ENCODE measurements at places on chromosomes 3 and 15. TPM values are rescaled to one million over a fixed set of nuclear protein-coding genes. Genes with fewer than 3 reads are reported as not detected.

- no peak for ATAC-seq
Measured at GRCh38 chr3:30618526-30618925, 12.1 kb downstream of the TGFBR2 start.

GRCh38 chr15:42994546-42994945 lies 74.0 kb upstream of the TTBK2 start:
- no peak for ATAC-seq

CADM2 gene
- total RNA-seq: not detected

GOLGA6L26 gene
- total RNA-seq: not detected
